ENCODE measurements at places on chromosomes 2 and 18.
A peak's percentile ranks its signal among the peaks of the same experiment; 100 is the strongest.

DNA sequence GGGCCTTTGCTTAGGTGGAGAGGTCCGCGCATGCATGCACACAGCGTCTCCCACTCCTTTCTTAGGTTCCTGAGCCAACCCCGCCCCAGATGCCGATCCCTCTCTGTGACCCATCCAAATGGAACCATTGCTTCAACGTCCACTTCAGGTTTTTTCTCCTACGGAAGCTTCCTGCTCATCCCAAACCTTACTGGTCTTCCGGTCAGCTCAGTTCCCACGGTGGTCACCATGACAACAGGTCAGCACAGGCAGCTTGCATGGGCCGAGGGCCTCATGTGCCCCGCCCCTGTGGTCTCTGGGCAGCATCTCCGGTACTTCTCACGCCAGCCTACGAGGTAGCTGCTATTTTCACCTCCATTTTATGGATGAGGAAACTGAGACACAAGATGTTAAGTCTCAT, 163.7 kb downstream of the SOCS6 start:
- no peak for DNase-seq

GRCh38 chr2:635687-636621, 41.3 kb downstream of the TMEM18 start:
- DNase-seq = no peak

DNA sequence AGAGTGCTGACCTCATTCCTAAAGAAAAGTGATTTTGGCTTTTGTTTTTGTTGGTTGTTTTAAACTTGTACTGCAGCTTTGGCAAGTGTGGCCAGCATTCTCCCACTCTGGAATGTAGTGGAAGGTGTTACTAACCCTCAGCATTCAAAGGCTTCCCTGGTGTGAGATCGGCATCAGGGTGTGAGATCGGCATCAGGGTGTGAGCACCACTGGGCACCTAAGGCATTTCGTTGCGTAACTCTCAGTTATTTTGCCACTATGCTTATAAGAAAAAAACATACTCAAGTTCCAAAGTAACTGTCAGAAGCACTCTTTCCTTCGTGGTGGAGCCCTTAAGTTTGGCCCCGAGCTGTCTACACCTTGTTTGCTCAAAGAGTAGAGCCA, 1.7 kb downstream of the CYBRD1 start:
- no peak for DNase-seq

DNA sequence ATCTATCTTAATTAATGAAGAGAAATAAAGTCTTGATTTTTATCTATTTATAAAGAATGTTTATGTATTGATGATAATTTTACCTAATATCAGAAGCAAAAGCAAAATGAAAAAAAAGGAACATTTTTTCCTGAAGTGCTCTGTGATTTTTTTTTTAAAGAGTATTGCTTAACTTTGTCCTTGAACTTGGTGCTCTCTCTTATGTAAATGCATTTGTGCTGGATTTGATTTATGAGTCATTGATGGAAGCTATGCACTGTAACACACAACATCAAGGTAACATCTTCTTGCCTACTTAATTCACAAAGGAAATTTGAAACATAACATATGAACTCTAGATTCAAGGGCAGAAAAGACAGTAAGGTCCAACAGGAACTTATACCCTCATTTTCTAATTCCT, 312.9 kb upstream of the CDH19 start:
- no peak for DNase-seq

DNA sequence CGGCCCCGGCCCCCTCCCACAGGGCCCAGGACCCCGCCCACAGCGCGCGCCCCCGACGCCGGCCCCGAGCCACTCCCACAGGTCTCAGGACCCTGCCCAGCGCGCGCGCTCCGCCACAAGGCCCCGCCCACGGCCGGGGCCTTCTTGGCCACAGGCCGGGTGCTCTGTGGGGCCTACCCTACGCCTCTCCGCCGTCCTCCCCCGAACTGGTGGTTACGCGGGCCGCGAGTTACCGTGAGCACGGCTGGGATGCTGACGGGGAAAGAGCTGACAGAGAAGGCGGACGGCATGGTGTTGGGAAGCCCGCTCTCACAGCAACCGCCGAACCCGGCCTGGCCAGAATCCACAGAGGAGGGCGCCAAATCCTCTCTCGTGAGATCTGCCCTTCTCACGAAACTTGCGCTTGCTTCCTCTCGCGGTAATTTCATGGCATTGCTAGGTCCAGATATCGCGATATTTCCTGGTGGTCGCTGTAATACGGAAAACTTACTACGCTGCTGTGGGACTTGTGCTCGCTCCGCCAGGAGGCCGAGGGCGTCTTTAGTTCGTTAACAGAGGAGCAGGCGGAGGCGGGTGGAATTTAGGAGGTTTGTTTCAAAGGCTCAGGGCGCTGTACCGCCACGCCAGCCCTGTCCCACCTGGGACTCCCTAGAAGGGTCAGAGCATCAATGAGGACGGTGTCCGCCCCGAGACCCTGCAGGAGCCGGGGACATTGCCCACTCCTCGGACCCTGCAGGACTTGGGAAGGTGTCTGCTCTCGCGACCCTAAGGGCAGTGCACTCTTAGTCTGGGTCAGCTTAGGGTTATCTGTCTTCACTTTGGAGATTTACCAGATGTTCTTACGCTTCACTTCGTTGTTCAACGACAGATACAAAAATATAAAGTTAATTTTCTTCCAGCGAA, at the start of gene TMEM18:
TSS of gene TMEM18 (minus strand) at position 351 of the 903 bp plus-strand sequence. CDS start at position 290, 61 bp downstream.
- DNase-seq = peak; percentile 96
